ENCODE measurements at places on chromosomes 11 and 22. TPM values are rescaled to one million over a fixed set of nuclear protein-coding genes. Genes with fewer than 3 reads are reported as not detected.

- no peaks in the 10 kb centered on the region for H3K36me3 ChIP-seq
- no peak for DNase-seq
- H3K27ac ChIP-seq: no peak overlapping the region
- H3K27me3 ChIP-seq: no peaks in the 10 kb centered on the region
- H3K4me1 ChIP-seq: no peaks in the 10 kb centered on the region
These were observed 251.7 kb upstream of the B3GAT1 start for GRCh38 chr11:134663506-134664313.

DNA sequence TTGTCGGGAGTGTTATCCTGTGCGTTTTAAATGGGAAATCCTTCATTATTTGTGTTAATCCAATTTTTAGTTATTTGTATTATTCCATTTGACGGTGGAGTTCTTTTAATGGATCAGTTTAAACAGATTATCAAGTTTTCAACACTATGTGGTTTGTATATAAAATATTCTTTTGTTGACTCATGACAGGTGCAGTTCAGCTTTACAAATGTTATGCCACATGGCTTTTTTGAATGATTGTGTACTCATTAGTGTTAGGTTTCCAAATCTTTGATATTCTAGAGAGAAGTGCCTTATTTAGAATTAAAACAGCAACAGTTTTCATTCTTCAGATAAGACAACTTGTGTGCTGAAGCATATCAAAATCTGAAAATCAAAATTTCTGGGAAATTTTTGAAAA lies 2.4 kb downstream of the JAM3 start:
- H3K27ac ChIP-seq: no peak overlapping the region
- no peaks in the 10 kb centered on the region for H3K36me3 ChIP-seq
- H3K4me3 ChIP-seq: no peak overlapping the region
- no peaks in the 10 kb centered on the region for H3K27me3 ChIP-seq
- no peaks in the 10 kb centered on the region for H3K4me1 ChIP-seq

DNA sequence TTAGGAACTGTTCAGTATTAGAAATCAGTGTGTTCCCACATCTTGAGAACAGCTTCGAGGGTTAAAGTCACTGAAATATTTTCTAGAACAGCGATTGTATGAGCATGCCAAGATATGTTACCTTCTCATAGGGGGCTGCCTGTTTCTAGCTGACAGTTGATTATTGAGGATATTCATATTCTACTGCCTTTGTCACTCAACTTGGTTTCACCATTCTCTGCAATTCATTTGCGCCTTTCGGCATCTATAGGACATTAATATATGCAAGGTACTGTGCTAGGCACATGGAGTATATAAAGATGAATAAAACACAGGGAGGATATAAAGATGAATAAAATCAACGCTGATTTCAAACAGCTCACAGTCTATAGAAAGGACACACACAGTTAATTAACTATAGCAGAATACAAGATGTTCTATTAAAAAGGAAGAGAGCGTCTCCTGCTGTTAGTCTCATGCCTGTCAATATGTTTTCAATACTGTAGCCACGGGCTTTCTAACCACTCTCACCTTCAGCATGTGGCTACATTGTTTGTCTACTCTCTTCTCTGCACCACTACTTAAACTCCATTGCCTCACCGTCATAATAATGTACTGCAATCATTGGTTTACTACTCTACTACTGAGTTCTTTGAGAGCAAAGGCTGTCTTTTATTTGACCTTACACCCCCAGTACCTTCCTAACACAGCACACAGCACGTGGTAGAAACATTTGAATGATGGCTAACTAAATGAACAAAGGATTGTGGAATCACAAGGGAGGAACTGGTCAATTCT lies 81.9 kb downstream of the RAB30 start:
- peaks cover 12% of the 10 kb centered on the region for H3K4me1 ChIP-seq
- no peaks in the 10 kb centered on the region for H3K27me3 ChIP-seq
- no peak overlapping the region for H3K27ac ChIP-seq
- H3K36me3 ChIP-seq: no peaks in the 10 kb centered on the region

GRCh38 chr22:44728761-44729324 lies 23.5 kb upstream of the ARHGAP8 start:
- no peak for DNase-seq
- no peaks in the 10 kb centered on the region for H3K36me3 ChIP-seq
- H3K4me3 ChIP-seq: peak overlapping the region; percentile 30
- H3K4me1 ChIP-seq: peaks cover 18% of the 10 kb centered on the region

GRCh38 chr11:69242266-69242920 lies 51.6 kb upstream of the MYEOV start:
- H3K4me1 ChIP-seq: no peaks in the 10 kb centered on the region
- H3K36me3 ChIP-seq: no peaks in the 10 kb centered on the region
- no peak overlapping the region for H3K27ac ChIP-seq
- peak; percentile 25 for DNase-seq
- no peak overlapping the region for H3K4me3 ChIP-seq

GRCh38 chr11:116830184-116830912 lies 641 bp downstream of the APOC3 start:
- H3K27ac ChIP-seq: no peak overlapping the region
- no peak overlapping the region for H3K4me3 ChIP-seq
- no peak for DNase-seq
- no peaks in the 10 kb centered on the region for H3K4me1 ChIP-seq
- no peaks in the 10 kb centered on the region for H3K36me3 ChIP-seq

- no peak overlapping the region for H3K27ac ChIP-seq
- DNase-seq: no peak
- no peak overlapping the region for H3K4me3 ChIP-seq
- no peaks in the 10 kb centered on the region for H3K27me3 ChIP-seq
- no peaks in the 10 kb centered on the region for H3K4me1 ChIP-seq
These were observed 119.1 kb downstream of the MN1 start for GRCh38 chr22:27682437-27682836.

- peaks cover 11% of the 10 kb centered on the region for H3K36me3 ChIP-seq
- H3K27me3 ChIP-seq: no peaks in the 10 kb centered on the region
- no peaks in the 10 kb centered on the region for H3K4me1 ChIP-seq
- no peak overlapping the region for H3K27ac ChIP-seq
These were observed 5.6 kb upstream of the GTSE1 start for GRCh38 chr22:46290843-46291785.

DNA sequence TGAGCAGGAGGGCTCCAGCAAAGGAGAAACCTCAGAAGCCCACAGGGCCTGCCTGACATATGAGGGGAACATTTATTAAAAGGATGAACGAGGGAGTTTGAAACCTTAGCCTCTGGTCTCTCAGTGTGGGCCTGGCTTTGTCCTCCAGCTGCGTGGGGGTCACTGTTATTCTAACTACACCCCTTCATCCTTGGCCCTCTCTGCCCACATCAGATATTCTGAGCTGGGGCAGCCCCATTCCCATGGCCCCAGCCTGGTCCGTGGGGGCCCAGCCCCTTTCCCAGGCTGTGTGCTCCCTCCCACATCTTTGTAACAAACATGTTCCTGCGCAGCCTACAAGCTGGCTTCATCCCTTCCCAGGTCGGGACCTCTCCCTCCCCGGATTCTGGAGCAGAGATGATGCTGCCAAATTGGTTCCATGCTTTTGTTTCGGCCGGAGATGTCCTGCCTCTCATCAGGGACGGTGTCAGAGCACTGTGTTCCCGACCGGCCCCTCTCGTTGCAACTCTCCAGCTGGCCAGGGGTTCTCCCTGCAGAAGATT lies 4.0 kb downstream of the FXYD6 start:
- DNase-seq: no peak
- peak overlapping the region; percentile 65 for H3K27ac ChIP-seq
- no peaks in the 10 kb centered on the region for H3K27me3 ChIP-seq
- no peak overlapping the region for H3K4me3 ChIP-seq
- H3K4me1 ChIP-seq: no peaks in the 10 kb centered on the region

GRCh38 chr11:86617502-86617901 lies 54.9 kb downstream of the ME3 start:
- H3K4me1 ChIP-seq: peaks cover 2% of the 10 kb centered on the region
- no peak overlapping the region for H3K4me3 ChIP-seq
- no peak for DNase-seq
- peak overlapping the region; percentile 33 for H3K27ac ChIP-seq
- H3K27me3 ChIP-seq: no peaks in the 10 kb centered on the region
- no peaks in the 10 kb centered on the region for H3K36me3 ChIP-seq

The NXPE4 gene
- total RNA-seq: 0.29 TPM

The C11orf87 gene
- not detected for total RNA-seq

The MS4A3 gene
- total RNA-seq: not detected

All from breast epithelium (tissue), 4 donors.